Activated CD8-positive, alpha-beta T cell treated with anti-CD3 and anti-CD28 coated beads, Interleukin-2, amount 10 ng/mL, durations not matched to agents 7 days and 5 days (primary cell): ENCODE measurements at places on chromosomes 7 and 10. TPM values are rescaled to one million over a fixed set of nuclear protein-coding genes. Genes with fewer than 3 reads are reported as not detected.

MSS51 gene
- 2.9 TPM for total RNA-seq

ABCF2 gene
- 45.9 TPM for total RNA-seq

- no peak for DNase-seq
These were observed 17.1 kb downstream of the PLXDC2 start for GRCh38 chr10:19833170-19833824.

MYL10 gene
- not detected for total RNA-seq
